ENCODE measurements at places on chromosomes 6 and 20.
A peak's percentile ranks its signal among the peaks of the same experiment; 100 is the strongest.

- peak; percentile 5 for DNase-seq
Observed at GRCh38 chr6:21887231-21888185, 294.0 kb downstream of the SOX4 start.

- peak; percentile 94 for DNase-seq
Observed at GRCh38 chr20:36847009-36847709, 28.8 kb upstream of the TLDC2 start.

- DNase-seq: no peak
Observed at GRCh38 chr6:15602154-15602553, 60.7 kb downstream of the DTNBP1 start.

- DNase-seq: no peak
Observed at GRCh38 chr6:39182604-39183003, 46.7 kb downstream of the KCNK5 start.

DNA sequence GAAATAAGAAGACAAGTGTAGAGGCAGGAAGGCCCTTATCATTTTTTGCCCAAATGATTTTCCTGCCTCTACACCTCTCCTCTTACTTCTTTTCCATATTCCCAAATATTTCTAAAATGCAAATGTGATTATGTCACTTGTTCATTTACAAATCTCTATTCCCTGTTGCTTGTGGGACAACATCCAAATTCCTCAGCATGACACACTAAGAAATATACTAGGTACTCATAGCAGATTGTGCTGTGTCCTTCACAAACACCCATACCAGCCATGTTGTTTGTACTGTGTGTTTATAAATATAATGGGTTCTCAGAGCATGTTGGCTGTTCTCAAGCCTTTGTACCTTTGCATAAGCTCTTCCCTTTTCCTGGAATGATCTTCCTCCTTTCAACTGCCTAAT lies 17.7 kb upstream of the FYN start:
- DNase-seq: peak; percentile 39

DNA sequence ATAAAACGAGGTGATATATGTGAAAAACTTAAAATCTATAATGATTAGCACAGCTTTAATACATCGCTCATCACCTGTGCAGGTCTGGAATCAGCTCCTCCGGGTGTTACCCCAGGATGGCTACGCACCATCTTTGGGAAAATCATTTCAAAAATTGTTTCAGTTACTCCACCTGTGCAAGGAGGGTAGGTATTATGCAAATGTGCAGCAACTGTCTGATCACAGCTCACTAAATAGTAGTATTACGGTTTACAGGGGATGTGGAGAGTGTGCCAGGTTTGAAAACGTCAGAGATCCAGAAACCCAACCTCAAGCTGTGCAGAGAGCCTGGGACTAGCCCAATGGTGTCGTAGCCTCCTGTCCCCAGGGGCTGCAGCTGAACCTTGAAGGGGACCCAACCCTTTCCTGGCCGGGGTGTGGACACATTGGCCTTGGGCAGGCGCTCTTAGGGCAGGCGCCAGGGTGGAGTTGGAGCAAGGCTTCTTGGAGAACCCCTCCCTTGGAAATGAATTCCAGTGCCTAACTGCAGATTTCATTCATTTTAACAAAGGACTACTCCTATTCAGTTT lies 24.2 kb upstream of the SGK1 start:
- DNase-seq: no peak
